ENCODE measurements at places on chromosomes 6 and 20.

- no peak for DNase-seq
Measured at GRCh38 chr6:63634630-63635029, 972 bp upstream of the PHF3 start.

DNA sequence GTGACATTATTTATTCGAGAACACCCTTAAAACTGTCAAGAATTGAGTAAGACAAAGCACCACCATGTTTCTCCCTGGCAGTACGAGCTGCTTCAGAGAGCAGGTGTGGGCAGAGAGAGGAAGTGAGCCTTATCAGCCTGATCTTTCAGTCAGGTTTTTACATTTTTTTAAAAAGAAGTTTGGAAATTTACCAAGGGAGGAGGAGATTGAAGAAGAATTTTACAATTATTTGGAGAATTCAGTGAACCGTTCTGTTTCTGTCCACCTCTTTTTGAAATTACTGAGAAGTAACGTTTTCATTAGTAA lies 75.5 kb downstream of the ZDHHC14 start:
- DNase-seq = no peak

- DNase-seq = peak; percentile 7
Measured at GRCh38 chr6:1872649-1873131, 263.0 kb downstream of the FOXC1 start.

DNA sequence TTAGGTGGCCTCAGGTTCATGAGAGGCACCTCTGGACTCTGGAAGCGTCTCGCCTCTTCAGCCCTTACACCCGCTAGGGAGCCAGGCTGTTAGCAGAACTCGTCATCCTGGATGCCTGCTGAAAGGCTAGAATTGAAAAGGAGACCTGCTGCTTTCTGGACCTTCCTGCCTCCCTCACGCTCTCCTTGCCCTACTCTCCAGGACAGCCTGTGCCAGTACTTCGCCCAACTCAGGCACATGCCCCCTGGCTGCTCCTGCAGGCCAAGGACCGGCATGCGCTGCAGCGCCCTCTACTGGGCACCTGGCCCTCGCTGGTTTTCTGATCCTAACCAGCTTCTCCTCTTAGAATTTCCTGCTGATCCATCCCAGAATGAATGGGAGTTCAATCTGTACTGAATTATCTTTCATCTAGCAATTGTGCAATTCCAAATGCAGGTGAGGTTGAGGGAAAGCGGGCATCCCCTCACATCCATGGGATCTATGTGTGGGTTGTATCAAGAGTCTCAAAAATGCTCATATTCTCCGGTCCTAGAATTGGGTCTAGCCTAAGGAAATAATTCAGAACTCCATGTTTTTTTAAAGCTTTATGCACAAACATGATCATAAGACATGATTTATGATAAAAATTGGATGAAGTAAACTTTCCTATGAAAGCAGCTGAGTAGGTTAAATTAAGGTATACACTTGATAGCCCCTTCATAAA lies 78.0 kb downstream of the PTPN1 start:
- peak; percentile 90 for DNase-seq

GRCh38 chr6:119148825-119149525 lies 70.5 kb upstream of the FAM184A start:
- DNase-seq = no peak

DNA sequence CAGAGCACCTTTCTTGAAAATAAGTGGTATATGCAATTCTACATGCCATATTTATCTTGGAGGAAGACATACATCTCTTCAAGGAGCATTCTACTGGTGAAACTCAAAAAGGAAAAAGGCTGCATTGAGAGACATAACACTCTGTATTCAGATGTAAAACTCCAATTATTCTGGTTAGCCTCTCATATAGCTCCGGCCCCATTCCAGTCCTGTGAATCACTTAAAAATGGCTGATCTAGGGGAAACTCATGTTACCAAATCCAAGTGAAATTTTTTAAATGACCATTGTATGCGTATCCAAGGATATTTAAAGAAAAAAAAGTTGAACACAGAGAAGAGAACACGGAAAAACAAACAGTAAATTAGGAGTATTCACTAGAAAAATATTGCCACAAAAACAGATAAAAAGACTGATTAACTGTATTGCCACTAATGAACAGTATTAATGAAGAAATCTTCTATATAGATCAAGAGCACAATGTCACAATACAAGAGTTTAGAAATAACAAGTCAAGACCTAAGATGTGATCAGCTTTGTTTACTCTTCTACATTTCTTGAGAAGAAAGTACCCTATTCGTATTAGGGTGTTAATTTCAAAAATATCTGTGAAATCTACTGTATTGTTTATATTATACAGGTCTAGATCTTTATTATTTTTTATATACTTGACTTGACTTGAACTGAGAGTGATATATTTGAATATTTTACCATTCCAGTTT lies 124.5 kb upstream of the GJE1 start:
- DNase-seq = no peak

- DNase-seq = no peak
Measured at GRCh38 chr20:3660262-3661059, 2.7 kb downstream of the GFRA4 start.

- DNase-seq = no peak
Measured at GRCh38 chr6:138146544-138146943, 15.2 kb upstream of the ARFGEF3 start.

DNA sequence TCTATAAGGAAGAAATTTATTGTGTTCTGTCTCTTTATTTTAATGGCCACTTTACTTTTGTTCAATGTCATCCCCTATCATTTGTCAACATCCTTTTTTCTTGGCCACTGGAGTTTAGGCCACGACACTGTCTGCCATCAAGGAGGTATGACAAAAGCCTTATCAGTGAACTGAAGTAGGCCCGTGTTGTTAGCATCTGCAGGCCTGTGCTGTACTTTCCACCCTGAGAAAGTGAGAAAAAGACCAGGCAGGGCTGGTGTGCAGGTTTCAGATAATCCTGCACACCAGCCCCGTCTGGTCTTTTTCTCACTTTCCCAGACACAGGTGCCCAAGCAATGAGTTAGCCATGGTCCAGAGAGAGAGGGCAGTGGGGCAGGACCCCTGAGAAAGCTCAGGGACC lies 57.6 kb downstream of the GOPC start:
- DNase-seq = no peak

DNA sequence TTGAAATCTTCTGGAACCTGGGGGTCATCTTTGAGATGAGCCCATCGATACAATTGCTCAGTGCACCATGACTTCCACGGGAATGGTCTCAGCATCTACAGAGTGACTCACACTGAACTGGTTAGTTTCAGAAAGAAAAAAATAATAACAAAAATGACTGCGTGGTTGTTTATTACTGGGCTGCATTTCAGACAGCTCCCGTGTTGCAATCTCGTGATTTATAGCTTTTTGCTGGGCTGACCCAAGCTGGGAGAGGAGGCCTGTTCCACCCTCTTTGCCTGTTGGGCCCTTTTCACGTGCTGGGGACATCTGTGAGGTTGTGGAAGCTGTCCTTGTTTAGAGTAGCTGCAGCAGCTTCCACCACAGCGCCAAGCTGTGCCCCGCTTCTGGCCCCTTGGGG lies 225.5 kb downstream of the BMP7 start:
- DNase-seq = no peak

DNA sequence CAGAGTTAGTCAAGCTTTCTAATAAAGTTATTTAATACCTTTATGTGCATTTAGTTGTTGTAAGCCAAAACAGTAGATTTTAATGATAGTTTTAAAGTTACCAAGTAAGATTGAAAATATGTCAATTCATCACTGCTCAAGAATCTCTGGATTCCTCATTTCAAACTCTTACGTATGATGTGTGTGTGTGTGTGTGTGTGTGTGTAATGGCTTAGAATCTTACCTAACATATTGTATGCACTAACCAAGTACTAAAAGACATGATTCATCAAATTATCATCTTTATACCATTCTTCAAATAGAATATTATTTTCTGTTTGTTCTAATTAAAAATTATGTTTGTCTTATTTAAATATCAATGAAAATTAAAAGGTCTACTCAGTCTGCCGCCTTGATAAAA lies 41.5 kb upstream of the ZNF337 start:
- no peak for DNase-seq

GRCh38 chr6:44342052-44342451 lies 398 bp upstream of the SPATS1 start:
- DNase-seq = no peak

DNA sequence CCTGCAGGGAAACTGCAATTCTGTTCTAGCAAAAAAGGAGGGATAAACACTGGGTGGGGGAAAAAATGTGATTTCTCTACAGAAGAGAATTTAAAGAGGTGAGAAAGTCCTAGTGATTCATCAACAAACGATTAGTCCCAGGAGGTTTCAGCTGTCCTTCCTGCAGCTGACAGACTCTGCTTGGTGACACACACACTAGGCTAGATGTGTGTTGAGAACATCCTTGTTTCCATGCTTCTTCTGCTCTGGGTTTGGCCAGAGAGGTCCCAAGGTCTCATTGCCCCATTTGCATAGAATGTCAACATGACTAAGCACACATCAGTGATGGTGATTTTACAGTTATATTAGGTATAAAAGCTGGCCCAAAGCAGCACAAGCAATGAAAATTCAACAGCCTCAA lies 258.3 kb downstream of the NFATC2 start:
- no peak for DNase-seq

DNA sequence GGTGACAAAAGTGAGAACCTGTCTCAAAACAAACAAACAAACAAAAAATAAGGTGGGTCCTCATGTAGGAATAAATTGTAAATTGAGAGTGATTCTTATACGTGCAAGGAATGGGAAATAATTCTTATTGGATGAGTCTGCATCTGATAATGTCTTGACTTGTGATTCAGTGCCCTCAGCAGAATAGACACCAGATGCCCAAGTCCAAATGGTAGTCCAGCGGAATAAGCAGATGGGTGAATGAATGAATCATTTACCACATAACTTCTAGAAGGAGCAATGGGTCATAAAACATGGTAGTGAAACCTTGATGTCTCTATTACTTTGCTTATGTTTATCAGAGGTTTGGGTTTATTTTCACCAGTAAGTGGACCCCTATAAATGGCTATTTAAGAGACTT lies 747.7 kb downstream of the PHF3 start:
- DNase-seq = no peak

DNA sequence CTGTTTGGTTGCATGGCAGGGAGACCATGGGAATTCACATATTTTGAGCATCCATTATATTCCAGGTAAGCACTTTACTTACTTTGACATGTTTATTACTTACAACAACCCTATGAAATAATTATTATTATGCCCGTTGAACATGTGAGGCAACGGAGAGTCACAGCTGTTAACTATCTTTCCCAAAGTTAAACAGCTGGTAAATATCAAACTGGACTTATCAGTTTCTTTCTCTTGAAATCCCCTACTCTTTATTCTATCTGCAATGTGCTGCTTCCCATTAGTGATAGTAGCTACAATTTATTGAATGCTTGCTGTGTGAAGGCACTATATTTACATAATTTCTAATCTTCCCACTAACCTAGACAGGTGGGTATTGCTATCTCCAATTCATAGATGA lies 847.7 kb upstream of the MAP3K7 start:
- DNase-seq = no peak

- no peak for DNase-seq
Measured at GRCh38 chr6:77474286-77474956, 11.1 kb upstream of the HTR1B start.

DNA sequence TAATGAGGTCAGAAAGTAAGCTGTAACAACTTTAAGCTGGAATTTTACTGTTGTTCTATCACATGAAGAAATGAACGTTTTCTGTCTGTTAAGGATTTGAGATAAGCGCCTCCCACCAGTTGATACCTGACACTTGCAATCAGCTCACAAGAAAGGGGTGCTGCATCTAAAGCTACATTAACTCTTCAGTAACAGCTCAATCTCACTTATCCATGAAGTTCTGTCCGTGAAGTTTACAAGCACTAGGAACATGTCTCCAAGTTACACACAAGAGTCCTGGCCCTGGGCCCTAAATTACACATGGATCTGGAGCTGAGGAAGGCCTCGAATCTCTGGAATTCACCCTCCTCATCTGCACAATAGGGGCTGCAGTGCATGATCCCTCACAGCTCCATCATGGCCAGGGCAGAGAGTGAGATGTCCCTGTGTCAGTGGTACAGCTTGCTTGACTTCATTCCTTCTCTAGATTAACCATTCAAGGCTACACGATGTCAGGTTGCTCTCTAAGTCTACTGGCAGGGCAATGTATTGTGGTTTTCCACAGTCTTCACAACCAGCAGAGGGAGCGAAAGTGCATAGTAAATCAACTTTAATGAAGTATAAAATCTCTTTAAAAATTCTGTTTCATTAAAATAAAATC lies 182.4 kb upstream of the MCHR2 start:
- peak; percentile 5 for DNase-seq

GRCh38 chr6:112148103-112148502 lies 60.7 kb downstream of the FAM229B start:
- DNase-seq = no peak

GRCh38 chr6:1781817-1782184 lies 172.1 kb downstream of the FOXC1 start:
- no peak for DNase-seq
